ENCODE measurements at places on chromosomes 16 and 17.

GRCh38 chr16:3949287-3949686 is 68.8 kb upstream of the CREBBP start:
- no peak for DNase-seq

- DNase-seq: no peak
These were observed 21.5 kb upstream of the ADGRG1 start for GRCh38 chr16:57606847-57607501.

GRCh38 chr16:1312903-1313302 is 3.5 kb downstream of the UBE2I start:
- no peak for DNase-seq

- DNase-seq: no peak
These were observed 44.3 kb downstream of the ADCY9 start for GRCh38 chr16:4071686-4072561.

DNA sequence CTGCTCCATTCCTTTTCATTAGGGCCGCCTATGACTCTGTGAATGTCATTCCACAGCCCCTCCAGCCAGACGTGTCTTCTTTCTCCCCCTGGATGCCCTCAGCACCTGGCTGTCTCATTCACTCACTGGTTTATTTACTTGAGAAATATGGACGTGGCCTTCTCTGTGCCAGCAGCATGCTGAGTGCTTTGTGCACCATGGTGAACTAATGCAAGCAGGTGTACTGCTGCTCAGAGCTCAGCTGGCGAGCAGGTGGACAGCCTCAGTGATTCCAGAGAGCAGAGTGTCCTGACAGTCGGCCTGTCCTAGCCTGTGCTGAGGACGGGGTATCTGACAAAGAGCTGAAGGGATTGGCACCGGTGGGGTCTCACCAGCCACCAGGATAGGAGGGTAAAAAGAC is 96.7 kb downstream of the GNAO1 start:
- no peak for DNase-seq

- DNase-seq: peak; percentile 27
These were observed 33.2 kb downstream of the CYB5D2 start for GRCh38 chr17:4175921-4176807.

DNA sequence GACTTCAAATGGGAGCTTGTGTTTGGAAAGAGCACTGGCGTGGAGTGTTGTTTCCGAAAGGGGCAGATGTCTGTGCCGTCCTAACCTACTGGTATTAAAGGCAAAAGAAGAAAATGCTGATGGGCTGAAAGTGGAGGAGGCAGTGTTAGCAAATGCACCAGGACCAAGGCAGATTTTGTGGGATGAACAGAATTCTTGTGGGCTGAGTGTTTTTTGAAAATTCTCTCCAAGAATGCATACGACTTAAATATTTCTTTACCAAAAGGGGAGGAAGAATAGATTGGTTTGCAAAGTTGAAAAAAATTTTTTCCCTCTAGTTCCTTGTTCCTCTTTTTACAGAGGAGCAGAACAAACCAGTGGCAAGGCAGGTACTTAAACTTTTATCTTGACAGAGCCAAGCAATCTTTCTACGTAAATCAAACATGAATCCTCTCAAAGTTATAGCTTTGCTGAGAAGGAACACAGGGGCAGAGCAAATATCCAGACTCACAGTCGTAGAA is 16.8 kb downstream of the MARCHF10 start:
- DNase-seq: no peak

DNA sequence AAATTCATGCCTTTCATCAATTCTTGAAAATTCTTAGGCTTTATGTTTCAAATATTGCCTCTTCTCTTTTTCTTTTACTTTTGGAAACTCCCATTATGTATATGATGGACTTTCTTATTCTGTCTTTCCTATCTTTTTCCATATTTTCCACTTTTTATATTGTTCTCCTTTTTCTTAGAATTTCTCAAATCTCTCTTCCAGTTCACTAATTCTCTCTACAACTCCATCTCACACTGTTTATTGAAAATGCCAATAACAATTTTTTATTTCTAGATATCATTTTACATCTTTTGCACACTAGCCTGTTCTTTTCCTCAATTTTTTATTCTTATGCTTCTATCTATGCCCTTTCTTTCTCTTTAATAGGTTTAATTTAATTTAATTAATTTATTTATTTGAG is 43.8 kb upstream of the EFCAB3 start:
- DNase-seq: no peak

- no peak for DNase-seq
These were observed 151.2 kb downstream of the TANC2 start for GRCh38 chr17:63116967-63117830.

- no peak for DNase-seq
These were observed 58.5 kb downstream of the CACNG5 start for GRCh38 chr17:66893382-66893781.

DNA sequence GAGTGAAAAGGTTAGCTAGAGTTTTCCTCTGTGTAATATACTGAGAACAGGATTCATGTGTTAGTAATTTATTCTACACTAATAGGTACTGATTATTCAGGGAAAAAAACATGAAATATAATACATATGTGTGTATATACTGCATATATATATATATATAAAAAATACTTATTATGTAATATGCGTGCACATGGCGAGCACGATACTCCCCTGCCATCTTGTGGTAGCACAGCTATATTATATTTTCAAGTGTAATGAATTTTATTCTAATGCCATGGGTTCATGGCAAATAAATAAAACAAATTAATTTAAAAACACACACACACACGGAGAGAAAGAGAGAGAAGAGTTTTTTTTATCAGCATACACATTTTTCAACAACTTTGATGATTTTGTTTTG is 460.6 kb downstream of the KCNJ2 start:
- DNase-seq: no peak

- no peak for DNase-seq
These were observed 13.9 kb upstream of the CLEC18C start for GRCh38 chr16:70159355-70160348.

DNA sequence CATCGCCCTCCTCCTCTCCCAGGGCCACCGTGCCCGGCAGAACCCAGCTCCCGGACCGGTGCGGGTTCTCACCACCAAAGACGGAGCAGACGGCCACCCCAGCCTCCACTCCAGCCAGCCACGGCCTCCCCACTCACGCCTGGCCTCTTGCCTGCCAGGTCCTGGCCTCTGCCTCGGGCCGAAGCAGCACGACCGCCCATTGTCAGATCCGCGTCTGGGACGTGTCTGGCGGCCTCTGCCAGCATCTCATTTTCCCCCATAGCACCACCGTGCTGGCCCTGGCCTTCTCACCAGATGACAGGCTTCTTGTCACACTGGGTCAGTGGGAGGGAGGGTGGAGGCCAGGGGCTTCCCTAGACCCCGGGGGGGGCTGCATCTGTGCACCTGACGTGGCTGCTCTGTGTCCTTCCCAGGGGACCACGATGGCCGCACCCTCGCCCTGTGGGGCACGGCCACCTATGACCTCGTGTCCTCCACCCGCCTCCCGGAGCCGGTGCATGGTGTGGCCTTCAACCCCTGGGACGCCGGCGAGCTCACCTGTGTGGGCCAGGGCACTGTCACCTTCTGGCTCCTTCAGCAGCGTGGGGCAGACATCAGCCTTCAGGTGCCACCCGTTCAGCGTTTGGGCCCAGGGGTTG is 6.6 kb upstream of the RHOT2 start:
- DNase-seq: no peak

DNA sequence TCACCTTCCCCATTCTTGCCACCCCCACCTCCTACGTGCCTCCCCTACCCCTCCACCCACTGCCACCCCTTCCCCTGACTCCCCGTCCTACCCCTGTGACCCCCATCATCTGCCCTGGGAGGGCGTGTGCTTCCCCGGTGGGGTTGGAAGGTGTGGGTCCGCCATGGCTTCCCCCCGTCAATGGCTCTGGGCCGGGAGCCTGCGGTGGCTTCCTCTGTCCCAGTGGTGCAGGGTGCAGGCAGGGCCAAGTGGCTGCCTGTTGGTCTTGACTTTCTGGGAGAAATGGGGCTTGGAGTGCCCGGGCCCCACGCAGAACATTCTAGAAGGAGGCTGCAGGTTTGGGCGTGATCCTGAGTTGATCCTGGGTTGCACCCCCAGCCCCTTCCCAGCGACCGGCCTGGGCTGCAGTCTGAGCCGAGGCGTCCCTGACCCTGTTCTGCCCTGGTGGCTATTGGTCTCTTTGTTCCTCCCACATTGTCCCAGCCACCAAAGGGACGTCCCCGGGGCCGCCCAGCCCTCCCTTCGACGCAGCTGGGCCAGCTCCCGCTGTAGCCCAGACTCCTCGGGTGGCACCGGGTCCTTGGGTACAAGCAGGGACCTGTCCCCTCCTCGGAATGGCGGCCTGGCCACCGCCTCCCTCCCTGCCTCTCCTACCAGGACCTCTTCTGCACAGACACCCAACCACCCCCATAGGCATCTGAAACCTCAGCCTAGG is 25.7 kb downstream of the GSE1 start:
- no peak for DNase-seq

GRCh38 chr17:68455901-68456338 is 1.4 kb downstream of the WIPI1 start:
- no peak for DNase-seq

GRCh38 chr17:60332574-60332973 is 59.4 kb downstream of the USP32 start:
- no peak for DNase-seq

- DNase-seq: peak; percentile 75
These were observed 4.5 kb downstream of the CCR7 start for GRCh38 chr17:40560592-40561293.

DNA sequence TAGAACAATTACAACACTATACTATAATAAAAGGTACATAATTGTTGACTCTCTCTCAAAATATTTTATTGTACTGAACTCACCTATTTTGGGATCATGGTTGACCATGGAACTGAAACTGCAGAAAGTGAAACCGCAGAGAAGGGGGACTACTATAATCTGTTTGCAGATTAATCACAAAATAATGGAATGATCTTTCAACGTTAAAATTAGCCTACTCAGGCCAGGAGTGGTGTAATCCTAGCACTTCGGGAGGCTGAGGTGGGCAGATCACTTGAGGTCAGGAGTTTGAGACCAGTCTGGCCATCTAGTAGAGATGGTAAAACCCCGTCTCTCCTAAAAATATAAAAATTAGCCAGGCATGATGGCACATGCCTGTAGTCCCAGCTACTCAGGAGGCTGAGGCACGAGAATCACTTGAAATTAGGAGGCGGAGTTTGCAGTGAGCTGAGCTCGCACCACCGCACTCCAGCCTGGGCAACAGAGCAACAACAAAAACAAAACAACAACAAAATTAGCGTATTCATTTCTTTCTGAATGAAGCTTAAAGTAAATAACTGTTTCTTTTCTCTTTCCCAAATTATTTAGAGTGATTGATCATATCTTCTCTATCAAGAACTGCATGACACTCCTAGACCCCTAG is 45.6 kb downstream of the IKZF3 start:
- no peak for DNase-seq

DNA sequence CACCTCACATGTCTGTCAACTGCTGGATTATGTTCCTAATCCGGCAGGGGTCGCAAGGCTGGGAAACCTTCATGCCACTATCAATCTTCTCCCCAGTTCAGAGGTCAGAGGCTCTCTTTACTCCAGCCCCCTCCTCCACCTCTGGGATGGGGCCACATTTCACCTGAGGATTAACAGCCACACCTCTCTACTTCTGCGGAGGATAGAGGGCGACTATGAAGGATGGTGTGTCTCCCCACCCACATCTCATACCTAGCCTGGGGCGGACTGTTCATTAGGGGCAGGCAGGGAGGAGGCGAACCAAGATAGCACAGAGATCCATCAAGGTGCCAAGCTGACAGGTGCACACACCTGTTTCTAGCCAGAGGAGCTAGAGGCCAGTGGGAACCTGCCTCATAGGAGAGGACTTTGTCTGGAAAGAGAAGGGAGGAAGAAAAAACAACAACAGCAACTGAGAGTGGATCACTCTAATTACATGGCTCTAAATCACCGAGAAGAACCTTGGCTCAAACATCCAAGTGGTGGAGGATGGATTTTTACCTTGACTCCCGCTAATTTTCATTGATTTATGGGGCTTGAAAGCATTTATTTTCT is 41.9 kb upstream of the SKAP1 start:
- DNase-seq: no peak

- DNase-seq: no peak
These were observed 21.1 kb upstream of the DOK4 start for GRCh38 chr16:57507136-57508034.

DNA sequence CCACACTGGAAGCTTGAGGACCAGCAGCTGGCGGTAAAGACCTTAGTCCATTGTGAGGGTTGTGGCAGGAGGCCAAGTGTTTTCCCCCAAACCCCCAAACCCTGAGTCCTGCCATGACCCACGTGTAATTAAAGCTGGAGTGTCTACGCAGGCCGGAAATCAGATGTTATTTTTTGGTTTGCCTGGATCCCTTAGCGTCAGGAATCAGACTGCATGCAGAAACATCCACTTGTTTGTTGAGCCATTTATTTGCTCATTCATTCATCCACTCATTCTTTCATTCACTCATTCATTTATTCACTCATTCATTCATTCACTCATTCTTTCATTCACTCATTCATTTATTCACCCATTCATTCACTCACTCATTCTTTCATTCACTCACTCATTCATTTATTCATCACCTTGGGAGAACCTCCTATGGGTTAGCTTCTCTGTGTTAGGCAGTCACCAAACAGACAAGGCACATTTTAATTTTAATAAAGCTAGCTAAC is 313.1 kb downstream of the MAF start:
- DNase-seq: no peak

DNA sequence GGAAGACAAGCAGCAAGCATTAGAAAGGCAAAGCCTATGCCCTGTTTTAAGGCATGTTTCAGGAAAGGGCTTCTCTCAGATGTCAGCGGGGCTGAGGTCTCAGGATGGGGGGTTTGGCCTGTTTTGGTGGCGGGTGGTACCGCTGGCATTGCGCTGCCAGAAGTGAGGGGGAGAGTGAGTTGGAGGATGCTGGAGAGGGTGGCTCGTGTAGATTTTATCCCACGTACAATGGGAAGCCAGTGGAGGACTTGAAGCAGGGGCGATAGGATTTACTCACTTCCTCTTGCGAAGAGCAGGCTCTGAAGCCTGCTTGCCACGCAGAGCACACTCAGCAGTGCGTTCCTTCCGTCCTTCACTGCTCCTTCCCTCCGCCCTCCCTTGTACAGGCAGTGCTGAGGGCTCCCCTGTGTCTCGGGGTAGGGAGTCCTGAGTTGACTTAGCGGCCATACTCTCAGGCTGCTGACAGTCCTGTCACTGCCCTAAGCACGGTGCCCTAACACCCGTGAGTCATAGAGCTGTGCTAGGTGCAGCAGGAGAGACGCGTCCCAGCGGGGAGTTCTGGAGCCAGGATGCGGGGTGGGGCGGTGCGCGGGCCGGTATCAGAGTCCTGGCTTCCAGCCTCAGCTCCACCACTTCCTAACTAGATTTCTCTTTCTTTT is 113.1 kb downstream of the SNX29 start:
- DNase-seq: peak; percentile 33

- no peak for DNase-seq
These were observed 4.3 kb downstream of the ABI3 start for GRCh38 chr17:49214676-49215360.

GRCh38 chr17:57911834-57912673 is 43.2 kb downstream of the CUEDC1 start:
- no peak for DNase-seq
